ENCODE measurements at places on chromosomes 4 and X.

DNA sequence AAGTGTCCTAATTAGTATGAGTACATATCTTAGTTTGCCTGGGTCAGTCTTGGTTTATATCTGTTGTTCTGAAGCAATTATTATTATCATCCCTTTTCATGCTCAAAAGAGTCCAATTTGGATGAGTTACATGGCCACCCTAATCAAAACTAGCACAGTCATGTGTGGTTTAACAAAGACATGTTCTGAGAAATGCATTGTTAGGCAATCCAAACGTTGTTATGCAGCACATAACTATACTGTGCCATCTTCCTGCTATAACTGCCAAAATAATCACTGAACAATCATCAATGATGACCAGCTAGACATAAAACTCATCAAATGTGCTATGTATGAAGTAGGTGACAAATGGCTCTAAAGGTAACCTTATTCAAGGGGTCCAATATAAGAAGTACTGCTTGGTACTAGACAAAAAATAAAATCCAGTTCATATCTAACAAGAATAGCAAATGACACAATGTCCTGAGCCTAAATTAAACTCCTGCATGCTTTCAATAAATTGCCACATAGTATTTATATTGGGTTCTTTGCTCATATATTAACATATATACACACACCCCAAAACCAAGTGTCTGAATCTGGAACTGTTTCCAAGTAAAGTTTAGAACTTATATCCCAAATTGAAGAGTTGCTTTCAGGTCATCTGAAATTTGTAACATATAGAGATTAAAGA, 41.9 kb downstream of the CNOT6L start:
- no peak for DNase-seq

GRCh38 chr4:88821522-88821921, 123.9 kb upstream of the NAP1L5 start:
- DNase-seq: peak; percentile 30

DNA sequence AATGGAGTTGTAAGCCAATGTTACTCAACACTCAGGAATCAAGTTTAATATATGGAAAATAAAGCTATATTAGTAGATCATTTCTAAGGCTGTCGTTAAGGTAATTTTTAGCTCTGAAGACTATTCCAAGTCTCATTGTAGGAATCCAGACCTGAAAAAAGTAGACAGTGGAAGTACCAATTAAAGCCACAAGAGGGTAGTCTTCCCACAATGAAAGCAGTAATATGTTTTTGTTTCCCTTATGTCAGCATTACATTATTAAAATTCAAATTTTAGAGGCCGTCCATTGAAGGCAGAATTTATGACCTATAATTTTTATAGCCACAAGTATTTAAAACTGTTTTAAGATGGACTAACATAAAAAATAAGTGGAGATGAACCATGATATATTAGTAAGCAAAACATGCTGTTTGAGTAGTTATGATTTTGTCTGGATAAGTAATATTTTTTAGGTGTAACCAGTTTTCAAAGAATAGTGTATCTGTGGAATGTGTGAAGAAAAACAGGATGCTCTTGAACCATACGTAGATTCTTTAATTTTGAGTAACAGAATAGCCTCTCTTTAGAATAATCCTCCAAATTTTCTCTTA, 372.6 kb upstream of the TECRL start:
- DNase-seq: no peak

- no peak for DNase-seq
Observed at GRCh38 chr4:162461952-162462351, 298.2 kb upstream of the FSTL5 start.

DNA sequence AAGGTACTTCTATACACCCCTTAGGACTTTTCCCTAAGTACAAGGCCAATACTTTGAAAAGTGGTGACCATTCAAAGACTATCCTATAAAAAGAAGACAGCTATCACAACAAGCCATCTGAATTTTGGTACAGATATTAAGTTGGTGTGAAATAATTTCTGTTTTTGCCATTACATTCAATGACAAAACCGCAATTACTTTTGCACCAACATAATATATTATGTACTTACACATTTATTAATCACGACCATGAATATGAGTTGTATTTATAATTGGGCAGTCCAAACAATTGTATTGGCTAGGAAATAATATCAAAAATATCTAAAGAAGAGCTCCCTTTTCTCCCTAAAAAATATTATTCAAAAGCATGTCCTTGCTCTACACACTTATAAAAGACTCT, 215.7 kb downstream of the TMA16 start:
- no peak for DNase-seq

DNA sequence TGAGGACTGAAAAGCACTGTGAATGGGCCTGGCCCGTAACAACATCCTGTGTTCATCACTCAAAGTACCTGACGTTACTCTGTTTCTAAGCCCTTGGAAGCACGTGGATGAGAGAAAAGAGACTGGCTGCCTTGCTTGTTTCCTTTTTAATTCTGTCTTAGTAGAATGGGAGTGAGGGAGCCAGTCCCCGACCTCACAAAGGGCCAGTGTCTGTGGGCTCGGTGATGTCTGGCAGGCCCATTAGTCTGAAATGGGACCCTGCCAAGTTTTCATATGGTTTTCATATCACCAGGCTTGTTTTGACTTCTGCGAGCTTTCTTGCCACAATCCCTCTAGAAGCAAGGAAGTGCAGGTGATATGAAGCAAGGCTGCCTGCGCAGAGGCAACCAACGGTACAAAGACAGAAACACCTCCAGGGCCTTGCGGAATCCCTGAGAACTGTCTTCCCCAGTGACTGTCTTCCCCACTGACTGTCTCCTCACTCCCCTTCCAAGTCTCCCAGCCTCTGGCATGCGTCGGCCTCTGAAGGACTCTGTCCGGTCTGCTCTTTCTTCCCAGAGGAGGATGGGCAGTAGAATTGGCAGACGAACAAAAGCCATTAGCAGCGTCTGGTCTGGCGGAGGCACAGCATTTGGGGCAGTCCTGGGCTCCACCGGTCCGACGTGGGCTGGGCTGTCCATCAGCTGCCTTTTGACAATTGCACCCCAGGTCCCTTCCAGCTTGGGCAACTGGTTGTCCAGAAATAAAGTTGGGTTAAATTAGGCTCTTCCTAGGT, 20.2 kb upstream of the RASL11B start:
- DNase-seq: no peak

DNA sequence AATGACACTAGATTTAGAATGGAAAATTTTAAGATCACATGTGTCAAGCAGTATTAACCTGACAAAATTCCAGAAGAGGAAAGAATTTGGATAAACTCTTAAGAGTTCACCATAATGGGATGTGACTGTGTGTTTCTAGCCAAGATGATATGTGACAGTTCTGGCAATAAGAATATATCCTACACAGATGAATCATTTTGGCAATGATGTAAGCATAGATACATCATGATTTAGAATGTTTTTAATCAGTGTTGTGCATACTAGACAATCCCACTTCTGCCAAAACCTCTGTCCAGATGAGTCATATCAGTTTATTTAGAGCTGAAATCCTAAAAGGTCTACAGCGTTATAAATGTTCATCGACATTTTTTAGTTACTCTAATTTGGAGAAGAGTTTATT, 48.8 kb downstream of the PTCHD1 start:
- DNase-seq: no peak

GRCh38 chr4:153418558-153418957, 47.6 kb upstream of the TMEM131L start:
- DNase-seq: no peak

DNA sequence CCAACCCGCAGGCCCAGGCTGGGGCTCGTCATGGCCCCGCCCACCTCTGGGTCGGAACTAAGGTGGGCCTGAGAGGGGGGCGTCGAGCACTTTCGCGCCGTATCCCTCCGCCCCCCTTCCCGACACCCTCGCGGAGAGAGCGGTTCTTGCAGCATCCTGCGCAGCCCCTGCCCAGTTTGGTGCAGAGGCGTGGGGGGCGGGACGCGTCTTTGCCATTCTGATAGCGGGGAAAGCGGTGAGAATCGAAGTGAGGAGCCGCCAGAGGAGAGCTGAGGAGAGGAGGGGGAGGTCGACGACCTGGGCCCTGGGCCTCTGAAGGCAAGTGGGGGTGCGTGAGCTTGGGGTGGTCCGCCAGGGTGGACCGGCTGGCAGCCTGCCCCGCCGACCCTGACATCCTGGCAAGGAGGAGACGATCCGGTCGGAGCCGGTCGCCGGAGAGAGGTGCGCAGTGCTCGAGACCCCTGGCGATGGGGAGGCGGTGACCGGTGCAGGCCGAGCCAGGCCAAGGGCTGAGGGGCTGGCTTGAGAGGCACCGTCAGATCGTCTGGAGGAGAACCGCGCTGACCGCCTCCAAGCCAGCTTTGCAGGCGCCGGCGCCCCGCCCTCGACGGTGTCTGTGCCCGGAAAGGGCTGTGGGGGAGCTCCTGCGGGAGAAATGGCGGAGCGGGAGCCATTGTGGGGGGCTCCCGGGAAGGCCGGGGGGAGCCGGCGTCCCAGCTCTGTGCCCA, 25.5 kb downstream of the GPRASP3 start:
- DNase-seq: peak; percentile 64

DNA sequence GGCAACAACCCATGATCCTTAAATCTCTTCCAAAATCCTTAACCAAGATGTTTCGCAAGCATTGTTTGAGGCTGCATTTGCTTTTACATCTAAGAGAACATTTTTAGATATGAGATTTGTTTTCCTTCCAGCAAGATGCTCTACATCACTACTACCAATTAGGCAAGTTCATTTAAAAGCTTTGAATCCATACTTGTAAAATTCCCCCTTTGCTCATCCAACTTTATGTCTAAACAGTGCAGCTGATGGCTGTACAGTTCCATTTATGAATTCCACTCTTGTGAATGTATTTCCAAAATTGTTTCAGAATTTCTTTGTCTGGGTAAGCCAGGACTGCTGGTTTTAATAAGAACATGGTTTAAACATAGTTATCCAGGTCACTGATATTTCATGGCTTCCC, 31.5 kb downstream of the RAI2 start:
- DNase-seq: no peak

DNA sequence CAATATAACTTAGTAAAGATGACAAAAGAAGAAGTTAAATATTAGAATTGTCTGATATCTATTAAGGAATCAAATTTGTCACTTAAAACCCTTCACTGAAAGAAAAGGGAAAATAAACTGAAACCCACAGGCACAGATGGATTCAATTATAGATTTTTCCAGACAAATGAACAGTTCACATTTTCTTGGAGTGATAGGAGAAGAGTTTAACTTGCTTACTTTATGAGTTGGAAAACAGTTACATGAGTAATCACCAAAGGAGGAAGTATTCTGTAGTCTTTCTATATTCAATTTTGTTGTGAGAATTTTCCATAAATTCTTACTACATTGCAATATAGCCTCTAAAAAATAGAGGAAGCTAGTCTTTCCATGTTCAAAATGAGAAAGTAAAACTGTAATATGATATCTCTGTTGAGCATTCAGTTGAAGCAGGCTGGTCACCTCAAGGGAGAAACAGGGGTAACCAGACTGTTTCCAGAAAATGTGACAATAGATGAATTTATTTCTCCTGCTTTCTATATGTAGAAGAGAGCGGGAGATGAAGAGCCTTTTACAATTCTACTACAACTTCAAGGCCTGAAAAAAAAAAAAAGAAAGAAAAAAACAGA, 330.3 kb upstream of the EPHA5 start:
- DNase-seq: no peak

DNA sequence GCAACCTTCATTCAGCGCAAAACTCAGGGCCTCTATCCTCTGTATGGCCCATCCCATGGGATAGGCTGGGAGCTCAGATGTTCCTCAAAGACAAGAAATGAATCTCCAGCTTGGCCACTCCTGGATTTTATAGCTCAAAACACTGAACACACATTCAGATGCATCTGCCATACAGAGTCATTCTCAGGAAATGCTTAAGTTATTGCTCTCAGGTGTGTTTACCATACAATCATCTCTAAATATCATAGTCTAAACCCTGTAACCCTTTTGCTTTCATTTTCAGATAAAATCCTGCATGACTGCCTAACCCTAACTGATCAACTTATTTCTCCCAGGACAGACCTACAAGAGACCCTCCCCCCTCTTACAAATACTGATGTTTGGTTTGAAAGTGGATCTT, 140.9 kb upstream of the FMR1 start:
- no peak for DNase-seq
